Spinal cord (tissue), 10 donors: ENCODE measurements at places on chromosomes 6 and 20. TPM values are rescaled to one million over a fixed set of nuclear protein-coding genes. Genes with fewer than 3 reads are reported as not detected.

The MAP1LC3A gene
- 134 TPM for total RNA-seq

The OR2J3 gene
- 0.11 TPM for total RNA-seq

DNA sequence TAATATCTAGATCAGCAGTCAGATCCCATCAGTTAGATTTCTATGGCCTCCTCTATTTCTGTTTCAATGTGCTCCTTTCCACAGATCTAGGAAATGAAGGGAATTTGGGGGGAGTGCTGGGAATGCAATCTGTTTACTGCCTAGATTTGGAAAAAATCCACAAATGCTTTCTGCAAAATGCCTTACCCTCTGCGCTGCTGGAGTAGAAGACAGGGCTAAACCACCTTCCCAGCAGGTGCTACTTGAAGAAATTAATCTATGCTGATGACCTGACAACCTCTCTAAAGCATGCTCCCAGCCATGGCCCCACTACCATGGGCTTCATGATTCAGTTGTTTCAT lies 46.2 kb downstream of the LY86 start:
- peak; percentile 58 for DNase-seq

DNA sequence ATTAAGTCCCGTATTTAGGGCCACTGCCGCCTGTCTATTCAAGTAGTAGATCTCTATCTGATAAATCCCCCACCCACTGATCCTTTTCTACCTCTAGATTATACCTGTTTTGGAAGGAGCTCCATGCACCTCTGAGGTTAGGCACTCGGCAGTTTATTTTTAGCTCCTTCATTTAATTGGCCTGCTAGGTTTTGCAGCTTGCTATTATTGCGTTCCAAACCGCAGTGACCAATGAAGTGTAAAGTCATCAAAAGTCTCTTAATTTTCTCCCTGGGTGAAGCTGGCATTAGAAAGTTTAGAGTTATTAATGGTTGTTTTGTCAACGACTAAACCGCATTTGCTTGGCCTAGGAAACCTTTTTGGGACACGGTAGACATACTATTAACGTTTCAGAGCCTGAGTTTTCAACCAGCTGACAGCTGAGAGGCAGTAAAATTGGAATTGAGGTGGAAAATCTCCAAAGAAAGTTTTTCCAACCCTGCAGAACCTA lies 60.0 kb downstream of the RFPL4B start:
- DNase-seq = no peak

- no peak for DNase-seq
These were observed 526.6 kb upstream of the JARID2 start for GRCh38 chr6:14719270-14719669.

- no peak for DNase-seq
These were observed 73.3 kb downstream of the KLHL32 start for GRCh38 chr6:96997788-96998187.
